Activated naive CD4-positive, alpha-beta T cell treated with anti-CD3 and anti-CD28 coated beads, Interleukin-2, amount 50 U/mL, for 72 hours (primary cell): ENCODE measurements at places on chromosomes 7 and 10.

- DNase-seq: no peak
Observed at GRCh38 chr7:101564778-101565211, 64.3 kb downstream of the MYL10 start.

- no peak for DNase-seq
Observed at GRCh38 chr10:15360566-15360965, 10.5 kb downstream of the FAM171A1 start.

GRCh38 chr10:89526358-89526757 lies 9.0 kb downstream of the SLC16A12 start:
- no peak for DNase-seq

DNA sequence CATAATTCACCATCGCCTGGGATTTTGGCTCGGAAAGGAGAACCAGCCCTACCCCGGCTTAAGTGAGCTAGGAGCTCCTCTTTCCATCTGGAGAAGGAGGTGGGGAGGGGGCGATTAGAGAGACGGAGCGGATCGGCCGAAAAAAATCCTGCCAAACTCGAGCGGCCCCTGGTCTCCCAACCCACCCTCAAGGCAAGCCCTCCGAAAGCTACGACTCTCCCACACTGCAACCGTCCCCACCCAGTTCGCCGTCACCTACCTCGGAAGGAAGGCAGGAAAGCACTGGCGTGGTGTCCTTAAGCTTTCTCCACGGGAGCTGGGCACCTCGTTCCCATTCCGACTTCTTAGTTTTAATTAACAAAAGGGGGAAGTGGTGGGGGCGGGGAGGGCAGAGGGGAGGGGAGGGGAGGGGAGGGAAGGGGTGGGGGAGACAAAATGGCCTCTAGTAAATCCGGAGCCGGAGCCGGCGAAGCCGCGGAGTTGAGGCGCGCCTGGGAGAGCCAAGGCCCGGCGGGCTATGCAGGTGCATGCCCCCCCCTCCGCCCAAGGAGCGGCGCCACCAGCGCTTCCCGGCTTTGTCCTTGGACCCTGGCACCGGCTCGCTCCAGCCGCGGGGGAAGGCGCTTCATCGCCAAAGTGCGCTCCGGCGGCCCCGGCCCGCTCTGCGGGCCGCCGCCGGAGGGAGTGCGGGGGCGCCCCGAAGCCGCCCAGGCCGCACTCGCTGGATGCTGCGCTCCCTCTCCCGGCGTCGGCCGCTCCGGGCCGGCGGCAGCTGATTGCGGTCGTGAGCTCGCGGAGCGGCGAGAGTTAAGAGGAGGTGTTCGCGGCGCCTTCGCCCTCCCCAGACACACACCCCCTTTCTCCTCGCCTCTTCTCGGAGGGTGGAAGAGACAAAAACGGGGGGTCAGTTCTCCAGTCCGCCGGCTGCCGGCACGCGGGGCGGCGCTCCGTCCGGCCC lies at the start of gene LRRC4:
LRRC4 (minus strand) TSS at position 784 of the 958 bp plus-strand sequence. CDS start 797 bp downstream, outside the sequence.
- DNase-seq: no peak

GRCh38 chr10:78746155-78746763 lies 322.5 kb upstream of the ZMIZ1 start:
- DNase-seq: no peak

DNA sequence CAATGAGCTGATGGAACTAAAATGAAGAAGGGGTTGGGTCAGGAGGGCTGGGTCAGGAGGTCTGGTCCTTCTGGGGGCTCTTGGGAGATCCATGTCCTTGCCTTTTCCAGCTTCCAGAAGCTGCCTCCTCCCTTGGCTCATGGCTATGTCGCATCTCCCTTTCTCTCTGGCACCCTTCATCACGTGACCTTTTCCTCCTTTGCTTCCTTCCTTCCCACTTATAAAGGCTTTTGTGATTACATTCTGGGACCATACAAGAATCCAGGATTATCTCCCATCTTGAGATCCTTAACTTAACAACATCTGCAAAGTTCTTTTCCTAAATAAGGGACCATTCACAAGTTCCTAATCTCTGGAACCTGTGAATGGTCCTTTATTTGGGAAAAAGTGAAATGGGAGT lies 290.2 kb downstream of the GALNT17 start:
- no peak for DNase-seq

DNA sequence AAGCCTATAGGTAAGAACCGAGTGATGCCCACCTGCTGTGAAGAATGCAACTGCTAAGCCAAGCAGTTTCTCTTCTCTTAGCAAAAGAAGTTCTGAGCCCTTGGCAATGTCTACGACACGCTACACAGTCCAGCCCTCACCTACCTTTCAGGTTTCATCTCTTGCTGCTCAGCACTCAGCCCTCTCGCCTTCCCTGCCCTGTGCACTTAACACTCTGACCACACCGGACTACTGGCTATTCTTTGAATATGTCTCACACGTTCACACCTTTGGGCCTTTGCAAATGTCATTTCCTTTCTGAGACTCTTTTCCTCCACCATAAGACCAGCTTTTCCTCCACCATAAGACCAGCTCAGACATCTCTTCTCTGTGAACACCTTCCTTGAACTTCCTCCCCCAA lies 67.0 kb upstream of the ITGB1 start:
- DNase-seq: no peak
